Calu3 (cell line): ENCODE measurements at places on chromosomes 11 and 22.

DNA sequence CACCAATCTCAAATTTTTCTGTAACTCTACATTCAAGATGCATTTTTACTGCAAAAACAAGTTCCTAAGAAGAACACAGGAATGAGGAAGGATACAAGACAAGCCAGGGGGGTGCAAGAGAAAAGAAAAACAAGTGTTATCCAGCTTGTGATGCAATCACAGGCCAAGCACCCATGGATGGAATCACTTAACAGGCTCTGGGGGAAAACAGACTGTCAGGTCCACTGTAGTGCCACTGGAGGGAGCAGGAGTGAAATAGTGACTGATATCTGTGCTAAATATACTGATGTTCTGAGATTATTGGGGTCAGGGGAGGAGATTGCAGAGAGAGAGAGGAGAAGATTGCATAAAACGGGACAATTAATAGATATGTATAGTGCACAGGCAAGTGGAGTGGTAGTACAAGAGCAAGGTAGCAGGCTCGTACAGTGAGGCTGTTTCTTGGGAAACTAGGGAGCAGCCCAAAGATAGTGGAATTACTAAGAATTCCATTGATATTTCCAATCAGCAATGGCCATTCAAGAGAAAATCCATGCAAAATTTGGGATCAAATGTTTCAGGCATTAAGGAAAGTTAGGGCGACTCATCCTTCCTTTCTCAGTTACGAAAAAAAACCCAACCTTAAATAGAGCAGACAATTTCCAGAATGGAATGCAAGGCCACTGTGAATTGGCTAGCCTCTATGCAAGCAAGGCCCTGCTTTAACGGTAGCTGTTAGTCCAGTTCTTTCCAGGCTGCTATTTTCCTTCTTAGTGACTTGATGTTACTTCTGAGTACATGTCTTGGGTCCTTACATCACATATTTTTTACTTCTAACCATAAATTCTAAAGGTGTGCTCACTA is 52.2 kb upstream of the CEP126 start:
- H3K27ac ChIP-seq = no peak overlapping the region
- peak; percentile 37 for DNase-seq
- no peak overlapping the region for H3K4me3 ChIP-seq
- peaks cover 15% of the 10 kb centered on the region for H3K4me1 ChIP-seq
- H3K36me3 ChIP-seq = no peaks in the 10 kb centered on the region

GRCh38 chr11:9720290-9720630 is 56.4 kb downstream of the SWAP70 start:
- peaks cover 29% of the 10 kb centered on the region for H3K4me1 ChIP-seq
- DNase-seq = no peak
- H3K27me3 ChIP-seq = no peaks in the 10 kb centered on the region
- no peak overlapping the region for H3K4me3 ChIP-seq
- no peaks in the 10 kb centered on the region for H3K36me3 ChIP-seq
- no peak overlapping the region for H3K27ac ChIP-seq

DNA sequence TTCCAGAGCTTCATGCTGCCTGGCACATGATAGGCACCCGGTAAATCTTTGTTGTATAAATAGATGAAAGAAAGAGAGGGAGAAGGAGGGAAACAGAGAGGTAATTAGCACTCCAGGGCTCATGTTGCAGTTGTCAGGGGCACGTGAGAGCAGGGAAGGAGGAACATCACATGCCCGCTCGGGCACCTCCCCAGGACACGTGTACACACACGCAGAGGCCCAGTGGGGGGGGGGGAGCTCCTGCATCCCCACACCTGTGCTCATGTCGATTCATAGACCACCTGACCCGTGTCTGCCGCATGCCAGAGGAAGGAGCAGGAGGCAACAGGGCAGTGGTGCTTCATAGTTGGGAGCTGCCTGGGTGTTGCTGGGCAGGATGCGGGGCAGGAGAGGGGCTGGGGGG is 37.1 kb upstream of the NNMT start:
- H3K4me1 ChIP-seq = no peaks in the 10 kb centered on the region
- no peak overlapping the region for H3K4me3 ChIP-seq
- H3K27me3 ChIP-seq = peaks cover 49% of the 10 kb centered on the region
- H3K27ac ChIP-seq = no peak overlapping the region
- H3K36me3 ChIP-seq = no peaks in the 10 kb centered on the region

- DNase-seq = no peak
- H3K27ac ChIP-seq = no peak overlapping the region
- no peak overlapping the region for H3K4me3 ChIP-seq
These were observed 302.8 kb downstream of the FAT3 start for GRCh38 chr11:92527467-92527866.

GRCh38 chr11:35166369-35167360 is 27.7 kb downstream of the CD44 start:
- H3K4me1 ChIP-seq = peaks cover 98% of the 10 kb centered on the region
- peak overlapping the region; percentile 99 for H3K27ac ChIP-seq
- peak; percentile 85 for DNase-seq
- H3K36me3 ChIP-seq = peaks cover 65% of the 10 kb centered on the region
- no peaks in the 10 kb centered on the region for H3K27me3 ChIP-seq

DNA sequence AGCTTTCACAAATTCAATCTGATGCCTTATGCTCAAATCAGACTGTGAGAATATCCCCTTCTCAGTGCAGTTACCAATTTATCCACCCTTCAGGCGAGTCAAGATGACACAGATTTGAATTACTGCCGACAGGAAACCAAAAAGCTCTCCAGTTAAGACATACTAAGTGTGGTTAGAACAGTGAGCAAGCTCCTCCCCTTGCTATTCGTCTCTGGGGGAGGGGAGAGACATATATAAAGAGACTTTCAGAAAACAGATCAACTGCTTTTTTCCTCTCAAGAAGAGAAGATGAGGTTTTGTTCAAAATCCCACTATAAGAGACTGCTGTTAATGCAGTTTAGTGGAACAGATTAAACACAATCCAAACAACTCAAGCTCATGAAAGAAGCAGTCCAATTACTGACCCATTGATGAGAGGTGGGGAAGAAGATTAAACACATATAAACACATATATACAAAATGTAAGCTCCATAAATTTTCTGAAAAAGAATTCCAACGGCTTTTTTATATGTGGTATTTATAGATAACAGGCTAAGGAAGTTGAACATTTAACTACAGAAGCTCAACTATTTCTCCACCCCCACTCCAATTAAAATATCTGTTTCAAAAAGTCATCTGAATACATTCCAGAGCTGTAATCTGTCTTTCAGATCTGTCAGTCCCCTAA is 102.7 kb downstream of the MRTFA start:
- no peaks in the 10 kb centered on the region for H3K27me3 ChIP-seq
- H3K4me1 ChIP-seq = peaks cover 29% of the 10 kb centered on the region
- no peaks in the 10 kb centered on the region for H3K36me3 ChIP-seq
- DNase-seq = no peak
- H3K27ac ChIP-seq = peak overlapping the region; percentile 22
- no peak overlapping the region for H3K4me3 ChIP-seq

GRCh38 chr11:129300099-129300498 is 75.5 kb upstream of the BARX2 start:
- H3K4me1 ChIP-seq = no peaks in the 10 kb centered on the region
- no peaks in the 10 kb centered on the region for H3K36me3 ChIP-seq
- no peaks in the 10 kb centered on the region for H3K27me3 ChIP-seq
- H3K4me3 ChIP-seq = no peak overlapping the region
- H3K27ac ChIP-seq = no peak overlapping the region

DNA sequence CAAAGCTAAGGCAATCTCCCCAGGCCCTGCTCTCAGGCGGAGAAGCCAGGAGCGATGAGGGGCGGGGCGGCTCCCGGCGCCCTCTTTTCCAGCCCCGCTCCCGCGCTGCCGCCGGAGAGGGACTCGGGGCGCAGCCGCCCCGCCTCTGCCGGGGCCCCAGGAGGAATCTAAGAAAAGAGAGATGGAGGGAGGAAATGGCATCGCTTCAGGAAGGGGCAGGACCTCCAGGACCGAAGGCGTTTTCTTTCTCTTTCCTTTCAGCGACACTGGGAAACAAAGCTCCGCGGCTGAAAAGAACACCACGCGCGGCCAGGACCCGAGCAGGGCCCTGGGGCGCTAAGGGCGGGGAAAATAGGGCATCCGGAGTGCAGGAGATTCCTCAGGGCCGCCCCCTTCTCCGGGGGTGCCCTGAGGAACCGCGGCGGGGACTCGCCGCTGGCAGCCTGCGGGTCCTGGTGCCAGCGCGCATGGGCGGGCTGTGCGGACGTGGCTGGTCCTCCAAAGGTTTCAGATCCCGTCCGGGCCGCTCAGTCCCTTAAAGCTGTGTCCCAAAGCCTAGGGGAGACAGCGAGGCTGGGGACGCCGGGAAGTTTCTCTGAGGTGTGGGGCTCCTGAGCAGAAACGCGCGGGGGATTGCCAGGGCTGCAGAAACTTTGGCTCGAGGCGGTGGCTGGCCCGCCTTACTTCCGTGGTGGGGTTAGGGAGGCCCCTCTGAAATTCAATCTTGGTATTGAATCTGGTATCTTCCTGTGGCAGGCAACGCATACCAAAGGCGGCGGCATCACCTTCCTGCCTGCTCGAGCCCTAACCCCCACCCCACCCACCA is 2.8 kb upstream of the BSX start:
- H3K27me3 ChIP-seq = peaks cover 74% of the 10 kb centered on the region
- no peaks in the 10 kb centered on the region for H3K36me3 ChIP-seq
- H3K4me1 ChIP-seq = no peaks in the 10 kb centered on the region
- DNase-seq = peak; percentile 7

DNA sequence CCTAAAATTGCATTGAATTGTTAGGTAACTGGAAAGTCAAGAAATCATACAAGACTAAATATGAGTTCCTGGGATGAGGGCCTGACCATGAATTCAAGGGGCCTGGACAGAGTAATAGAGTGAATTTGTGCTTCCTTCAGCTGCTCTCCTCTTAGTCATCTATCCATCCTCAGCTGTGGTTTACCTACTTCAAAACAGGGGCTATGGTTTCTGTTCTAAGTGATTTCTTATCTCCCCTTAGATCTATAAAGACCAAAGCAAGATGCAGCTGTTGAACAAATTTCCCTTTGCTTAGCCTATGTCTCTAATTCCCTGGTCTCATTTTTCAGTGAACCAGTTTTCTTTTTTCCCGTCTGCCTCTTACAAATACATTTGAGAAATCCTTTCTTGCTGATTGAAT is 428.5 kb downstream of the FAM181B start:
- no peak overlapping the region for H3K4me3 ChIP-seq
- no peak for DNase-seq
- H3K36me3 ChIP-seq = no peaks in the 10 kb centered on the region
- H3K27me3 ChIP-seq = no peaks in the 10 kb centered on the region
- H3K4me1 ChIP-seq = no peaks in the 10 kb centered on the region
